ENCODE measurements at places on chromosomes 3 and 15. TPM values are rescaled to one million over a fixed set of nuclear protein-coding genes. Genes with fewer than 3 reads are reported as not detected.

SPINT1 gene
- 121 TPM for total RNA-seq

TRH gene
- not detected for total RNA-seq

COL6A5 gene
- total RNA-seq = not detected

DGKG gene
- total RNA-seq = not detected

ULK3 gene
- 9.8 TPM for total RNA-seq

TMEM108 gene
- total RNA-seq = 0.07 TPM

CLRN1 gene
- total RNA-seq = not detected

SYNPR gene
- not detected for total RNA-seq

PSTPIP1 gene
- 7.1 TPM for total RNA-seq

NAALADL2 gene
- 0.28 TPM for total RNA-seq

MYO5C gene
- total RNA-seq = 0.37 TPM

NRG4 gene
- not detected for total RNA-seq

ARNT2 gene
- 0.25 TPM for total RNA-seq

LRRC58 gene
- total RNA-seq = 25.3 TPM

A4GNT gene
- not detected for total RNA-seq

CCR8 gene
- total RNA-seq = not detected

ZNF385D gene
- total RNA-seq = 1.7 TPM

ZNF501 gene
- 3.2 TPM for total RNA-seq

CCRL2 gene
- total RNA-seq = not detected

RARB gene
- not detected for total RNA-seq

FEM1B gene
- 42.6 TPM for total RNA-seq

LRRC49 gene
- total RNA-seq = 11.0 TPM

PTX3 gene
- total RNA-seq = 0.32 TPM

NCK1 gene
- 27.6 TPM for total RNA-seq

LIPH gene
- 0.03 TPM for total RNA-seq

AADACL2 gene
- not detected for total RNA-seq

B3GALNT1 gene
- 9.0 TPM for total RNA-seq

SOX14 gene
- not detected for total RNA-seq

CATSPER2 gene
- 2.9 TPM for total RNA-seq

SLC12A1 gene
- not detected for total RNA-seq

TEX55 gene
- not detected for total RNA-seq

CHAC1 gene
- total RNA-seq = 14.4 TPM

PPM1L gene
- total RNA-seq = 0.44 TPM

LMAN1L gene
- total RNA-seq = not detected

RPP25 gene
- 2.9 TPM for total RNA-seq

EXOSC7 gene
- 63.3 TPM for total RNA-seq

CLCN2 gene
- total RNA-seq = 5.4 TPM

TIMP4 gene
- total RNA-seq = 0.14 TPM

HYKK gene
- total RNA-seq = 1.7 TPM

TNFSF10 gene
- total RNA-seq = 8.5 TPM

TRNT1 gene
- total RNA-seq = 15.2 TPM

EBLN2 gene
- 1.9 TPM for total RNA-seq

CCR5 gene
- total RNA-seq = not detected

TMC3 gene
- total RNA-seq = not detected

ACAD11 gene
- 17.5 TPM for total RNA-seq

DZIP3 gene
- total RNA-seq = 4.1 TPM

EOMES gene
- total RNA-seq = 0.95 TPM
